Naive B cell (primary cell): ENCODE measurements at places on chromosomes 5 and 9. TPM values are rescaled to one million over a fixed set of nuclear protein-coding genes. Genes with fewer than 3 reads are reported as not detected.

SPINK6 gene
- not detected for polyA plus RNA-seq

- peaks cover 3% of the 10 kb centered on the region for H3K27me3 ChIP-seq
- no peak for DNase-seq
- no peak overlapping the region for H3K4me3 ChIP-seq
- no peaks in the 10 kb centered on the region for H3K4me1 ChIP-seq
- H3K36me3 ChIP-seq = no peaks in the 10 kb centered on the region
- no peak overlapping the region for H3K27ac ChIP-seq
Observed at GRCh38 chr9:1173993-1174392, 123.8 kb downstream of the DMRT2 start.

DNA sequence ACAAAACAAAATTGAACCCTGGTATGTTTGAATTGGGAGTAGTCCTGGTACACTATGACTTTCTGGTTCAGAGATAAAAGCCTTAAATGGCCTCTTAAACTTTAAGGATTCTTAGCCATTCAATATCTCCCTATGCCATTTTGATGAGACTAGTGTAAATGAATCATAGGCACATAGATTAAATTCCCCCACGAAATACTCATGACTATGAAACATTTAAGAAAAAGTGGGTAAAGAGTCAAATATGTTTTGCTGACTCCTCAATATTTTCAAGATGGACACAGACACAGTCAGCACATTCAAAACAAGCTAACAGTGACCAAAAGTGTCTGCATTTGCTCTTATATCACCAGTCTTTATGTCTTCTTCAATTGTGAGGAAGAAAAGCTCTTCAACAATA lies 278.3 kb downstream of the PDE4D start:
- H3K27ac ChIP-seq = no peak overlapping the region
- no peak overlapping the region for H3K4me3 ChIP-seq
- H3K27me3 ChIP-seq = no peaks in the 10 kb centered on the region
- peaks cover 3% of the 10 kb centered on the region for H3K36me3 ChIP-seq

GRCh38 chr5:138138949-138139780 lies at the start of gene NME5:
Gene NME5 (minus strand): TSS chr5:138139428. CDS start chr5:138138780, 648 bp downstream.
- no peaks in the 10 kb centered on the region for H3K36me3 ChIP-seq
- H3K4me1 ChIP-seq = peaks cover 5% of the 10 kb centered on the region
- no peak within 1 kb of the TSS for H3K27ac ChIP-seq
- peak; percentile 8 for DNase-seq
- H3K27me3 ChIP-seq = peaks cover 10% of the 10 kb centered on the region

DNA sequence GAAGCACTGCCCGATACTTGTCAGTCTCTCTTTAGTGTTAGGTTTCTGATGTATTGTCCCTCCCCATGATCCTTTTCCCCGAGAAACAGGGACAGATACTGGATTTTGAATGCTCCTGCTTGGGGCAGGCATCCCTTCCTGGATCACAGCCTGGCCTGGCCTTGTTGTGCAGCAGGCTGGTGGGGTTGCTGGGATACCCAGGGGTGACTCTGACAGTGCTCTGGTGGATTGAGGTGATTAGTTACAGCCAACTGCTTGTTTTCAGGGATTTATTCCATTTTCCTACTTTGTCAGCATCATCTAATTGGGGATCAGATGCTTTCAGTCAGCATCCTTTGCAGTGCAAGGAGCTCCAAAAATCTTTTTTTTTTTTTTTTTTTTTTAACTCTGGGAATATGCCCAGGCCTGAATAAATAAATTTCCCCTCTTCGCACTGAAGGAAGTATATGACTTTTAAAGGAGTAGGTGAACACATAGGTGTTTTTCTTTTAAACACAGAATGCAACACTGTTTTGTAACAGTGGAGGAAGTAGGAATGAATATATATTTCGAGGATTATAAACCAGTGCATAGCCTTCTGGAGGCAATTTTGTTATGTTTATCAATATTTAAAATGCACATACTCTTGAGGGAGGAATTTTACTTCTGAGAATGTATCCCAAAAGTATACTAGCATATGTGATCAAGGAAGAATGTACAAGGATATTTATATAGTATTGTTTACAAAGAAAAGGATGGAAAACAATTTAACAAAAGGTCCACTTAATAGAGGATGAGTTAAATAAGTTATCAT lies 127.3 kb upstream of the ELL2 start:
- no peak overlapping the region for H3K4me3 ChIP-seq
- no peaks in the 10 kb centered on the region for H3K36me3 ChIP-seq
- no peak for DNase-seq
- H3K27ac ChIP-seq = no peak overlapping the region

LIX1 gene
- polyA plus RNA-seq = 3.3 TPM

DNA sequence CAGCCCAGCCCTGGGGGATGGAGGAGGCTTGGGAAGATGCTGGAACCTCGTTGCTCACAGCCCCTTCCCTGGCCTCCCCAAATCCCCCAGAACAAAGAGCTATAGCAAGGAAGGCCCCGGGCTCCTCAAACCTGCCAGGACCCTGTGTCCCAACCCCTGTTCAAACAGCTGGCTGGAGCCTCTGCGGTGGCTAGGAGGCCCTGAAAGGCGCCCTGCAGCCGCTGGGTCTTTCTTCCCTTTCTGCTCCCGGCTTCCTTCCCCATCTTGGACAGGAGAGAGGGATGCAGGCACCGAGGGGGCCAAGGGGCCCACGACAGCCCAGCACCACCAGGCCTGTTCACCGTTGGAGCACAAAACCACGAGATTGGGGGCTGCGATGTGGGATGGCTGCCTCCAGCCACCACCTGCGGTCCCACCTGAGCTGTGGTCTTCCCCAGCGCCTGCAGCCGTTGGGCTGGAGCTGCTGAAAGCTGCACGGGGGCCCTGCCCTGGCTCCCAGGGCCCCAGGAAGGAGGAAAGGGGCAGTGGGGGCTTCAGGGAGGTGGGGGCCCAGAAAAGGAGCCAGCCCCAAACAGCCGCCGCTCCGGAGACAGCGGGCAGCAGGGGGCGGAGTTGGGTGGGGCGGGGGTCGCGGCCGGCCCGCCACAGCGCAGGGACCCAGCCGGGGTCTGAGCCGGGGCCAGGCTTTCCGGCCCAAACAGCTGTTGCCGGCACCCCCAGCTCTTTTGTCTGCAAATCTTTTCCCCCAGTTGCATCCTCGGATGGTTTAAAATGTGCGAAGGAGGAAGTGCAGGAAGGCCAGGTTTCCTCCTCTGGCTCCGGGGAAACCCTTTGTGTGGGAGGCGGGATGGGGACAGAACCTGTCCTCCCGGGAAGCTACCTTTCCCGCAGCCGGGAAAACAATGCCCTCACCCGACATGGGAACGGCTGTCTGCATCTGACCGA lies 16.1 kb downstream of the NOTCH1 start:
- H3K4me1 ChIP-seq = peaks cover 37% of the 10 kb centered on the region
- no peak for DNase-seq
- peak overlapping the region; percentile 73 for H3K4me3 ChIP-seq

- H3K4me1 ChIP-seq = no peaks in the 10 kb centered on the region
- no peak overlapping the region for H3K4me3 ChIP-seq
- no peaks in the 10 kb centered on the region for H3K27me3 ChIP-seq
- no peak for DNase-seq
Observed at GRCh38 chr5:130520211-130520610, 615.9 kb downstream of the CHSY3 start.

HEMGN gene
- polyA plus RNA-seq = not detected

DNA sequence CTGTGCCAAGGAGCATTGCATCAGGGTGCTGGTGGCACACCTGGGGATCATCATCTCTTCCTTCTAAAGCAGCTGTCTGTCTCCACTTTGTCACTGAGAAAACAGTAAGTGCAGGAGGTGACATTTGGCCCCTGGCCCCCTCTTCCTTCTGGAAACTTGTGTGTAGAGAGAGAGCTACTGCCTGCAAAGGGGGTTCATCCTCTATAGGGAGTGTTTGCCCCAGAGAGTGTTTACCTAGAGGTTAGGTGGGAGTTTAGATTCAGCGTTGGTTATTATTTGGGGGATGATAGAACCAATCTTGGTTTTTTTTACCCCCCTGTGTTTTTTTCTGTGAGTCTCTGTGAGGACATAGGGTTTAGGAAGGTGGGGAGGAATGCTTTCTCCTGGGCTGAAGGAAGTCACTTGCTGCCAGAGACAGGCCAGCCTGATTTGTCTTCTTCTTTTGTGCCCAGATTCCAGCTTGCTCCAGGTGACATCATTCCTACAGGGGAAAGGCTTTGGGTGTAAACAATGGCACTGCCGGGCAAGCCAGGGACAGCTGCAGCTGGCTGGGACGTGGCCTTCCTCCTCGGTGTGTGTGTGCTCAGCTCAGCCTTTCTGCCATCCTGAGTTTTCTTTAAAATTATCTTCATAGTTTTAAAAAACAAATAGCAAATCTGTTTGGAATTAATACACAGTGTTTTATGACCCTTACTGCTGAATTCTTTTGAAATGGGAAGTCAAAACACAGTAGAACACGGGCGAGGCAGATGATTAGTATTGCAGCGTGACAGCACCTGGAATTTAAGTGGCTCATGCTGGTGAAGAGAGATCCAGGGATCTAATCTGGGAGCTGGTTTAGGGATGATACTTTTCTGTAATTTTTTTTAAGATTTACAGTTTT lies 24.5 kb downstream of the PRRC2B start:
- DNase-seq = no peak
- H3K27ac ChIP-seq = peak overlapping the region; percentile 61
- peak overlapping the region; percentile 84 for H3K4me3 ChIP-seq
- H3K36me3 ChIP-seq = peaks cover 4% of the 10 kb centered on the region
- H3K27me3 ChIP-seq = no peaks in the 10 kb centered on the region

DNA sequence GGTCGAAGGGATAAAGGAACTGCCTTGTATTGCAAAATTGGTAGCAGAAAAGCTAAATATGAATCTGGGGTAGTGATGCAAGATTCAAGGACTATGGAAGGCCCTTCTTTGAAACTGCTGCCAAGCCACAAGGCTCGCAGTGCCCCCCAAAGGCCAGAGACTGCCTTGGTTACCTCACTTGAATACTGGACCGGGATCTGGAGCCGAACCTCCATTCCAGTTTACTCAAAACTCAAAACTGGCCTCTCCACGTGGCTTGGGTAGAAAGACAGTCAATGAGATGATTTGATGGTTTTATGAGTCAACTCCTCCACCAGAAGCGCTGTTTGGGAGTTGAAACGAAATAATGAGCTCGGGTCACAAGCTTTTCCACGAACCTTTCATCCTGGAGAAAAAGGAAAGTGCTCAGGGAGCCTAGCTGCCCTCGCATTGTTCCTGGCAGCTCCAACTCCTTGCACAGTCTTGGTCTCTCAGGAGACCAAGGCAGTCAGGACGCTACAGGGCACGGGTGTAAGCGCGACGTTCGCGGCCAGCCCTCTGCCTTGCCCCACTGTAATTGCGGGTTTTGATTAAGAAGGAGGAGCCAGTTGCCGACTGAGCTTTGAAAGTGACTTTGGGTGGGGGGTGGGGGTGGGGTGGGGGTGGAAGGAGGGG lies 2.8 kb downstream of the ST8SIA4 start:
- no peak for DNase-seq
- H3K27ac ChIP-seq = peak overlapping the region; percentile 96
- peaks cover 59% of the 10 kb centered on the region for H3K4me1 ChIP-seq
- peak overlapping the region; percentile 100 for H3K4me3 ChIP-seq
- no peaks in the 10 kb centered on the region for H3K27me3 ChIP-seq

- H3K36me3 ChIP-seq = no peaks in the 10 kb centered on the region
- H3K4me1 ChIP-seq = peaks cover 13% of the 10 kb centered on the region
- no peaks in the 10 kb centered on the region for H3K27me3 ChIP-seq
- H3K4me3 ChIP-seq = peak overlapping the region; percentile 39
- H3K27ac ChIP-seq = no peak overlapping the region
Observed at GRCh38 chr5:6829150-6829784, 116.0 kb downstream of the TENT4A start.
